Activated CD4-positive, alpha-beta T cell treated with anti-CD3 and anti-CD28 coated beads, Interleukin-2, Interleukin-4, amounts not matched to agents 100 ng/mL and 50 ng/mL, durations not matched to agents 16 hours and 8 hours (primary cell): ENCODE measurements at places on chromosomes 6 and 20.

DNA sequence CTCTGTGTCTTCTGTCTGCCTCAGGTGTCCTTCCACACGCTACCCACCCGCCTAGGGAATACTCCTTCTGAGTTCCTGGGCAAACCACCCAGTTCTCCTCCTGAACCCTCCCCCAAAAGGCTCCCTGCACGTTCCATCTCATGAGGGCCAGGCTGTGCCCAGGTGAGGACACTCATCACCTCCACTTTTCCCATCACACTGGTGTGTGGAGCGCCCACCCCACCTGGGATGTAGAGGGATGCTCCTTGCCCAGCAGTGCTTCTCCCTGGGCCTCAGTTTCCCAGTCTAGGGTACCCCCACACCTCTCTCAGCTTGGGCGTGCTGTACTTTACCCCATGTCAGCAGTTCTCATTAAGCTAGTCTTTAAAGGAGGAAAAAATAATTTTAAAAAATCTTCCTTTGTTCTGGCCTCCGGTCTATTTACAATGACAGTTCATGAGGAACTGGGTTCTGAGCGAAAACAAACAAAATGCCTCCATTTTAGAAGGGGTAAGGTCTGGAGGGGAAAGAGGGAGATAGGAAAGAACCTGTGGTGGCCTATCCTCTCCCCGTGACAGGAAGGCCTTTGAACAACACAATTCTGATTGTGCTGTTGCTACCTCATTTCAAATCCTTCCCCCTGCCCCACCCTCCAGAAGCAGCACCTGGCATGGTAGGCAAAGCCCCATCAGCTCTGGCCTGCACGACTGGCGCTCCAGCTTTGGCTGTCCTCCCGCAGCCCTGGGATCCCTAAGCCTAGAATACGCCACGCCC is 1.7 kb upstream of the C20orf203 start:
- DNase-seq: no peak

DNA sequence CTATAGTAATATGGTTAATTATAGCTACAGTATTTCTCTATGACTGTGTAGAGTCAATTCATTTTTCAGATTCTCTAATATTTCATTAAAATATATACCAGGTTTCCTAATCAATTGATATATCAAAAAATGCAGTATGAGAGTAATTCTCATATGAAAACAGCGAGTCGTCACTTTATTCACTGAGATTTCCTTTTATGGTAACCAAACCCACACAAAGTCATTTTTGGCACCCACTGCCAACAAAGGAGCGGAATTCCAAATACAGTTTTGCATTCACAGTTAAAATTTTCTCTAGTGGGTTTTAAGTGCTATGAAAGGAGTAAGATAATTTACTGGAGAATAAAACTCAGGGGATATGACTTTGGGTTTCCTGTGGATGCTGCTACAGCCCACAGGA is 163.8 kb downstream of the HIVEP2 start:
- DNase-seq: no peak

DNA sequence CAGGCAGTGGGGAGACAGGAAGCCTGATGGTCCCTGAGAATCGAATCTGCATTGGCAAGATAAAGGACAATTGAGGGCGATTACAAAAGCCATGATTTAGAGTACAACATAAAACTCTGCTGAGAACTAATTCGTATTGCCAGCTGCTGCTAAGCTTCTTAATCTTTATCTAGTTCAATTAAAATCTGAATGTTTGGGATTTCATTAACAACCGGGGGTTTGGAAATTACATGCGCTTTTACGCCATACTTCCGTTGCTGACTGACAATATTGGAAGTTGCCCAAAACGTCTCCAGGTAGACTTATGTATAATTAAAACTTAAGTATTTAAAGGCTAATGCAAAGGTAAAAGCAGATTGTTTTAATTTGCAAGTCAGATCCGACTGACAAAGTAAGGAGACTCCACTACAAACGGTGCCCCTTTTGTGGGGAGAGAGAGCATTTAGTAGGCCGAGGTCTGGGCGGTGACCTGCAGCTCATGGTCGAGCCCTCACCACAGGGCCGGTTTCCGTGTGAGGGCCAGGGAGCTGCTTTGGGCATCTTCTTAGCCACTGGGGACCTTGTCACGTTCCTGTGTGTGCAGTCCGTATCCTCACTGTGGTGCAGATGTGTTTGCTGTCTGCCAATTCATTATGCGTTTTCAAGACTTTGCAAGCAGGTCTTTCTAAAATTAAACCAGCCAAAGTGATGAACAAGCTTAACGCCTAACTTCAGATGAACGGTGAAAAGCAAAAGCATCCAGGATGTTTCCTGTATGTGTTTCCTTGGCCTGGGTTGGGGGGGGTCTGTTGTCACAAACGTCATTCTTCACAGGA is 49.9 kb downstream of the CDH4 start:
- no peak for DNase-seq

GRCh38 chr6:50821441-50822077 is 2.9 kb downstream of the TFAP2B start:
- no peak for DNase-seq

GRCh38 chr6:41689171-41690008 is 46.0 kb downstream of the TFEB start:
- no peak for DNase-seq

- DNase-seq: no peak
These were observed 646 bp downstream of the HMGA1 start for GRCh38 chr6:34237316-34237721.
